ENCODE measurements at places on chromosomes 3 and 15.
A peak's percentile ranks its signal among the peaks of the same experiment; 100 is the strongest.

GRCh38 chr15:101189409-101190091 is 62.3 kb downstream of the CHSY1 start:
- DNase-seq = no peak

DNA sequence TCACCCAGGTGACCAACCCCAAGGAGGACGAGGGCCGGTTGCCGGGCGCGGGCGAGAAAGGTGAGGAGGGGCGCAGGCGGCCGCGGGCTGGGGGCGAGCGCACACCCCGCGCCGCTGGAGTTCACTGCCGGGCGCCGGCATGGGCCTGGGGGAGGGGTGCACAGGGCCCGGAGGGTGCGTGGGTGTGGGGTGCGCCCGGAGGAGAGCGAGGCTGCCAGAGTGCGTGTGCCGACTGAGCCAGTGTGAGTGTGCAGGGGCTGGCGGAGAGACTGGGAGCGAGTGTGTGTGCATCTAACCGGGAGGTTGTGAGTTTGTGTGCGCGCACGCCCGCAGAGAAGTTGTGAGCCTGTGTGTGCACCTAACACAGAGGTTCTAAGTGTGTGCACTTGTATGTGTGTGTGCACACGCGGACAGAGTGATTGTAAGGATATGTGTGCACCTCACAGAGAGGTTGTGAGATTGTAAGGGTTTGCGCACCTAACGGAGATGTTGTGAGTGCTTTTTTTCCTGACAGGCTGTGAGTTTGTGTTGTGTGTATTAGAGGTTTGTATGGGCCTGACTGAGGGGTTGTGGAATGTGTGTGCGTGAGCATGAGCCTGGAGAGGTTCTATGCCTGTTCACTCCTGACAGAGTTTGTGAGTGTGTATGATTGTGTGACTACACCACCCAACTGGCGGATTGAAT is 681 bp downstream of the CTDSPL start:
- peak; percentile 27 for DNase-seq

- DNase-seq = no peak
These were observed 81.8 kb upstream of the UBE2E1 start for GRCh38 chr3:23723930-23724329.

- no peak for DNase-seq
These were observed 6.7 kb downstream of the KBTBD13 start for GRCh38 chr15:65083262-65083701.

GRCh38 chr15:77624868-77625267 is 7.8 kb downstream of the LINGO1 start:
- DNase-seq = no peak

DNA sequence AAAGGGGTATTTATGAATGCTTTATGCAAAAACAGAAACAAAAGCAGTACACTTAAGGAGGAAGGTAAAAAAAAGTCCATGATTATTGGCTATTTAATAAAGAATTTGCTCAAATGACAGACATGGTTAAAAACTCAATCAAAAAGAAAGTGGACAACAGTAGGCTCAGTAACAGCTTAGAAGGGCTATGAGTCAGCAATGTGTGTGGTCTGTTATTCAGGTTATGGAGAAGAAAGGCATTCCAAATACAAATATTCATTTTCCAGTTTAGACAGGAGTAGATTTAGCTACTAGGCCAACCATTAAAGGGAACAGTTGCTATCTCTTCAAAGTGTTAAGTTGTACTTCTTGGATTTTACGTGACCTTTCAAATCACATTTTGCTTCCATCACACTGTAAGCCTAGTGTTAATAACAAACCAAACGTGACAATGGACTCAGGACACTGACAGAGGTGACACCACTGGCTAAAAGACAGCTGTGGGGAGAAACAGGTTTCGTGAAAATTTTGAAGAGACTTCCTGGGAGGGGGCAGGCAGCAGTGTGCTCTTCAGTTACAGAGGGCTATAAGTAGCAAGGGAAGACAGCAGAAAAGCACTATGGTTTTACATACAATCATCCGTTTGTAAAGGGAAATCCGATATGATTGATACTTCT is 41.7 kb upstream of the MYO5C start:
- no peak for DNase-seq

DNA sequence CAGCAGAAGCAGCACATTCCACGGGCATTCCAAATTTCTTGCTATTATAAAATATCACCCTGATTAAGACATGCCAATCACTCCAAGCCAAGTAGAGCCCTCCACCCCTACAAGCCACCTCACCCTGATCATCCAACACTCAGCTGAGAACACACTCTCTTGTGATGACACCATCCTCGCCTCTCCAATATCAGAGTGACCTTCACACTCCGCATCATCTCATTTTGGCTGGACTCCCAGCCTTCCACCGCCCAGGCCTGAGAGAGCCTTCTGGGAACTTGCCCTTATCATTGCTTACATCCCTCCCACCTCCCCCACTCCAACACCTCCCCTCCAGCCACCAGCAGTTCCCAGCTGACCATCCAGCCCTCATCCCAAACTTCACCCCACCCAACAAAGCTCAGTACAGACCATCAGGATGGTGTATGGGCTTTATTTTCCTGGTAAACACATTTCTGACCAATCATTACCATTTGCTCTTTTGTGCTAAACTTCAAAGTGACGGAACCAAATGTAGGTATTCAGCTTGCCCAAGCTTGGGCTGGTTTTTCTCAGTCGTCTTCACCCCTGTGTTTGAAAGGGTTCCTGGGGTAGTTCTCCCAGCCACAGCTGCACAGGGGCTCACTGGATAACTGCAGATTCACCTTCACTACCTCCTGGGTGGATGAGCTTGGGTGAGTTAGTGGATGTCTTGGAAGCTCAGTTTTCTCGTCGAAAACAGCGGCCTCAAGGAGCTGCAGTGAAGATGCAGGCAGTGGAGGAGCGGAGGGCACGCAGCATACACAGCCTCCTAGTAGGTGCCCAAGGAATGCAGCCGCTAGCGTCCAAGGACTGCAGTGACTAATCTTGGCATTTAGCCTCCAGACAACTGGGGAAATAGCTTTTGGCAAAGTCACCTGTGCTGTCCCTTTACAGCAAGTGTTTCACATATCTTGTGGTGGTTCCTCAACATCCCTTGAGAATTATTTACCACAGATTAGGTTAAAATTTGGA is 115.1 kb downstream of the LIPC start:
- no peak for DNase-seq

GRCh38 chr3:151460228-151460627 is 633 bp downstream of the IGSF10 start:
- no peak for DNase-seq

GRCh38 chr3:182389071-182389815 is 404.1 kb upstream of the ATP11B start:
- no peak for DNase-seq

GRCh38 chr3:28139288-28139687 is 102.1 kb upstream of the CMC1 start:
- no peak for DNase-seq

DNA sequence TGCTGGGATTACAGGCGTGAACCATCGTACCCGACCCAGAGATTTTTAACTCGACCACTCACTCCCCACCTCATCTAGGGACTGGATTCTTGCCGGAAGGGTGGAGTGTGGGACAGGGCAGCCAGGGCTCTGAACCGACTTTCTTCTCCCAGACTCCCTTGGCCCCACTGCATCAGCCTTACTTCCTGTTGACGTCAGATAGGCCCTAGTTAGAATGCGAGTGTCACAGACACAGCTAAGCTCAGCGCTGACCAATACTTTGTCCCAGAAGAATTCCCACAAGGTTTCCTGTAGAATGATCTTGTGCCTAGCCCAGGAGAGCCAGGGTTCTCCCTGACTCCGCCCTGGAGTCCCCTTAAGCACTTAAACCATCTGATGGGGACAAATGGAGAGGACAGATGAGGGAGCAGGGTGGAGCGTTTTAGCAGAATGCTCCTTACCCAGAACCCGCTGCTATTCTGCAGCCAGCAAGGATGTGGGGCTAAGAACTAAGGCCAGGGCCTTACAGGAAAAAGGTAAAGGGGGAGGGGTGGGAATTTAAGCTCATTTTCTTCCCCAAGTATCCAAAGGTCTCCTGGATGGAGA is 5.8 kb upstream of the TUSC2 start:
- no peak for DNase-seq

GRCh38 chr3:16723978-16724377 is 118.8 kb upstream of the DAZL start:
- DNase-seq = no peak

DNA sequence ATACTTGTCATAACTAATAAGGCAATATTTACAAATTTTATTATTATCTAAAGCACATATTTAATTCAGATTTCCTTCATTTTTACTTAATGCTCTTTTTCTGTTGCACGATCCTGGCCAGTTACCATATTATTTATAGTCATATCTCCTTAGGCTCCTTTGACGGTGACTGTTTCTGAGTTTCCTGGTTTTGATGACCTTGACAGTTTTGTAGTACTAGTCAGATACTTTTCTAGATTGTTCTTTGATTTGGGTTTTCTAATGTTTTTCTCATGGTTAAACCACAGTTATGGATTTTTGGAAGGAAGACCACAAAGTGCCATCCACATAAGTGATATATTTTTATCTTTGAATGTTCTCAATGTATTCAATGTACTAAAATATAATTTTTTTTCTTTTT is 171.0 kb upstream of the NANOGP8 start:
- DNase-seq = no peak

DNA sequence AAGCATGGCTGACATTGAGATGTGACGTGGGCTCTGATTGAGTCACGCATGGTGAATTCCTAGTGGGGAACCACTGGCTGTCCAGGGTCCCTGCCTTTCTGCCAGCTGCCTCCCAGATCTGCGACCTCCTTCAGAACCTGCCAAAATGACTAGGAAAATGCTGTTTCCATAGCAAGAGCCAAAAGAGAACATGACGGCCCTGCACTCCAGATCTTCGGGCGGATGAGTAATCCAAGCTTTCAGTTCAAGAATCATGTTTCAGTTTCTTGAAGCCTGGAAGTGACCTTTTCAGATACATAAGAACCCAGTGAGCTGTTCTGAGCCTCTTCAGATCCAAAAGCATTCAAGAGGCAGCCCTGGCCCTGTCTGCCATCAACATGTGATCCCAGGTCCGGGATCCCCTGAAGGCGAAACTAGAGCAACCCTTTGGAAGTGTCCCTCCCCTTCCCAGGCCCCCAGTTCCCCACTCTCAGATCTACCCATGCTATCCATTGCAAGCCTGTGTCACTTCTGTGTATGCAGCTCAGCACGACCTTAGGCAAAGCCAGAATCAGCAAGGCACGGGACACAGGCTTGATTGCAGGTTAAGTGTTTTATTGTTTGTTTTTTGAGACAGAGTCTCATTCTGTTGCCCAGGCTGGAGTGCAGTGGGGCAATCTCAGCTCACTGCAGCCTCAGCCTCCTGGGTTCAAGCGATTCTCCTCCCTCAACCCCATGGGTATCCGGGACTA is 19.7 kb downstream of the ANKRD63 start:
- DNase-seq = no peak

DNA sequence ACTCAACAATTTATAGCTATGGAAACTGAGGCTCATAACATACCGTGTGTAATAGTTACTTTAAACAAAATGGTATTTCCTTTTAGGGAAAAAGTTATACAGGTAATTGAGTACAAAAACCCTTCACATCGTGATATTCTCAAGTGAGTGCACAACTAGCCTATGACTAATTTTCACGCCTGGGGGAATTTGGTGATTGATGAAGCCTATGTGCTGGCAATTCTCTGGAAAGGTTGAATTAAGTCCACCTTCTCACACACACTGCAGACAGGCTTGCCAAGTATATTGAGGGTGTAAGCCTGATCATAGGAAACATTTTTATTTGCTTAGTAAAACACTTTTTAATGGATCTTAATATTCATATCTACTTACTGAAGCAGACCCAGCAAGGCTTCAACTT is 41.3 kb upstream of the ROBO2 start:
- DNase-seq = no peak

DNA sequence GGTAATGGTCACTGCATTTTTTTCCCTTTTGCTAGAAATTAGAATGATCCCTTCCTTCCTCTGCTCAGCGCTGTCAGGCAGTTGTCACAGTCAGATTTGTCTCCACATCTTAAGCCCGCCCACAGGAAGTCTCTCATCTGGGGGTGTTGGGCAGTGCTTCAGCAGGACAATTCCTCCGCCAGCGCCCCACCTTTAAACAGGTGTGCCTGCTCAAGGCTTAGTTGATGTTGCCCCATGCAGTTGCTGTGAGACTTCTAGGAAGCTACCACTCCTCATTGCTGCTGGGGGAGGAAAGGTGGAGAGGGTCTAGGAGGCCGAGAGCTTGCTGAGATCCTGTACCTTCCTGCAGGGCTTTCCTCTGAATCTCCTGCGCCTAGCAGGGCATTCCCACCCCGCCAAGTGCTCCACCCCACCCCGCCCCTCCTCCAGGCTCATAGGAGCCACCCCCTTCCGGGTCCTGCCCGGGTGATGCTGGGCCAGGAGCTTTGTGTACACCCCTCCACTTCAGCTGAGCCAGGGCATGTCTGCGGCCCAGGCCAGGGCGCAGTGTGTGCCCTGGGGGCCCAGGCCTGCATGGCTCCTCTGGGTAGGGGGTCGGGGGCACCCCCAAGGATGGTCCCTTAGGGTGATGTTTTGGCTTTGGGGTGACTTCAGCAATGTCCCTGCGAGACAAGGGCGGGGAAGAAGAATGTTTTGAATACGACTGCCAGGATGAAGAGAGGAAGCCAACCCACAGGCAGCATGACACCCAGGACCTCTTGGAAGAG is 68.7 kb downstream of the TRAK1 start:
- peak; percentile 15 for DNase-seq

DNA sequence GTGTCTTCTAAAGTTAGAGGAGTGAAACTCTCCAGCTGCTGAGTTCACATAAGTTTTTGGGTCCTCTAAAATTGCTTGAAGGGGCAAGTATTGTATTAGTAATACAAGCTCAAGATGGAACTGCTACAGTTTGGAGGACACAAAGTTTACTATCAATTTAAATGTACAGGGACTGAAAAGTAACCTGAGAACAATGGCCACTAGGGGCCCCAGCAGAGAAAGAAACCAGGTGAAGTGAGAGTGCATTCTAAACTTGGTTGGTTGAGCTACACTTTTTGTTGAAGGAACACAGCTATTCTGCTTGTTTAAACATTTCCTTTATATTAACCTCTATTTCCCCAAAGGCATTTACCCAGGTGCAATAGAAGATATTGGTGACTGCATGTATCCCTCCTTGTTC is 755.5 kb downstream of the GBE1 start:
- DNase-seq = no peak

DNA sequence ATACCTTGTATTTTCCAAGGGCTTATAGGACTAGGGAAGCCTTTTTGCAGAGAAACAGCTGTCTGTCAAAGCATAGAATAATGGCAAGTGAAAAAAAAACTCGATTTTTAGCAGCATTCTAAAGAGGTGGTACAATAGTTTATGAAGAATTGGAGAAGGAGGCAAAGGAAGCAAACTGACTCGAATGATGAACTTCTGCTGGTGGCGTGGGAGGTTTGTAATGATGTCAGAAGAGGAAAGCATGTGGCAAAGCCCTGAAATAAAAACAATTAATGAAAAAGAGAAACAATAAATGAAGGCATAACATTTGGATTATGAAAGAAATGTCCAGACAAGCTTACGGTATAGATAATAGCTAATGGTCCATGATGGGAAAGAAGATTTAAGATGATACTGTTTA is 77.5 kb downstream of the RARB start:
- no peak for DNase-seq

DNA sequence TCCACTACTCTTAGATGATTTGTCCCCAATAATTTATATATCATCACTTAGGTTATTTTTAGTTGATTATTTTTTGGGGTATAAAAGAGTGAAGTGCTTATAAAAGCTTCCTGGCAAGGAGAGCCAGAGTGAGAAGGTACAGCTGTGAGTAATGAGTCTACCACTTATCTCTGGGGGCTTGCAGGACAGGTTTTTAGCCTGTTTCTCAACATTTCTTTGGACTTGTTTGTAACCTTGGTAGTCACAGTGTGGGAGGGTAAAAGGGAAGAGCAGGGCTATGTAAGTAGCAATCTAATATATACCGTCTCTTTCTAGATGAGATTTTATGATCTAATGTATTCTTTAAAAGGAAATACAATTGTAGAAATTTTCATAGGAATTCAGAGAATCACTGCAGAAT is 321.3 kb upstream of the GOLIM4 start:
- no peak for DNase-seq
